ENCODE measurements at places on chromosomes 11 and 22.
A peak's percentile ranks its signal among the peaks of the same experiment; 100 is the strongest.

- DNase-seq: no peak
Measured at GRCh38 chr22:33757802-33758483, 162.3 kb downstream of the LARGE1 start.

GRCh38 chr22:23750714-23751440 is at the start of gene ZNF70:
ZNF70 (minus strand) TSS chr22:23751112; CDS start chr22:23745140, 5,972 bp downstream.
- peak; percentile 70 for DNase-seq

- no peak for DNase-seq
Measured at GRCh38 chr11:21104641-21105040, 435.3 kb downstream of the NELL1 start.

GRCh38 chr11:132361011-132361550 is 990.7 kb downstream of the NTM start:
- no peak for DNase-seq

DNA sequence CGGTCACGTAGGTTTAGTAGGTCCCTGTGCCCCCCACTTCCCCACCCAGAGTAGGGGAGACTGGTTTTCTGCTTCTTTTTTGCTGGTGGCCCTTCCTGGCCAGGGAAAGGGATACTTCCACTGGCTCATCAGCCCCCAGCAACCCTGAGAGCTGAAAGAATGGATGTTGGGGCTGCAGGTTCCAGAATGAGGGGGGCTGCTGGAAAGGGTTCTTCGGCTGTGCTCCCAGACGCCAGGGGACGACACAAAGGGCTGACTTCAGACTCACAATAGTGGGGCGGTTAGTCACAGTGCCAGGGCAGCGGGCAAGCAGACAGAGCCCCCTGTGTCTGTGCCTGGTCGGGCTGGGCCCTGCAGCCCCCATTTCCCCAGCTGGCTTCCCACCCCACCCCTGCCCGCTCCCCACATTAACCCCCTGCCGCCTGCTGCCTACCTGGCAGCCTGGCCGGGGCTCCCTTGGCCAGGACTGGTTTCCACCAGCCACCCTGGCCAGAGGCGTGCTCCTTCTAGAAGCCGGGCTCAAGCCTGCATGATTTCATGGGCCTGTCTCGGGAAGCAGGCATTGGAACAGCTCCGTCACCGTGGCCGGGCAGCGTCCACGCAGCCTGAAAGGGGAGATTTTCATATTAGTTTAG is 79.1 kb upstream of the WNT7B start:
- DNase-seq: peak; percentile 72

GRCh38 chr11:206526-207207 is 532 bp downstream of the BET1L start:
- DNase-seq: no peak

- DNase-seq: no peak
Measured at GRCh38 chr11:94802501-94802900, 34.3 kb downstream of the AMOTL1 start.

DNA sequence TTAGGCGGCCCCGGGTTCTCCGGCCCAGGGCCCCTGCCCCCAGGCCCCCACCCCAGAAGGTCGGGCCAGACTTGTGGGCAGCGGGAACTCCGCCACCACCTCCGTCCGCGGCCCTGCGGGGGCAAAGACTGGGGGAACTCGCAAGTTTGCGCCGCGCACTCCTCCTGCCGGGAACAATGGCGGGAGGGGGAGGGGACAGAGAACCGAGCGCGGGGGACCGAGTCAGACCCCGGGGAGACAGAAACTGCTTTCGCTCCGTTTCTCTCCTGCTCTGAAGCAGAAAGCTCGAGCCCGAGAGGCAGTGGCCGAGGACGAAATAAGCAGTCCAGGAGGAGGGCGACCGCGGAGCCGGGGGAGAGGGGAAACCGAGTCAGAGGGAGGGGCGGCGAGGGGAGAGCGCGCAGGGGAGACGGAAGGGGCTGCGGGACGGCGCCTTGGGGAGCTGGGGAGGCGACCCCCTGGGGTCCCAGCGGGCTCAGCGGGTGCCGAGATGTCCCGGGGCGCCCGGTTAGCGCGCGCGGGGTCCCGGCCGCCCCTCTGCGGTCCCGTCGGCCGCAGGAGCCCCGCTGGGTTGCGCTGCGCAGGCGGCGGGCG is 555 bp downstream of the TP53I11 start:
- no peak for DNase-seq

DNA sequence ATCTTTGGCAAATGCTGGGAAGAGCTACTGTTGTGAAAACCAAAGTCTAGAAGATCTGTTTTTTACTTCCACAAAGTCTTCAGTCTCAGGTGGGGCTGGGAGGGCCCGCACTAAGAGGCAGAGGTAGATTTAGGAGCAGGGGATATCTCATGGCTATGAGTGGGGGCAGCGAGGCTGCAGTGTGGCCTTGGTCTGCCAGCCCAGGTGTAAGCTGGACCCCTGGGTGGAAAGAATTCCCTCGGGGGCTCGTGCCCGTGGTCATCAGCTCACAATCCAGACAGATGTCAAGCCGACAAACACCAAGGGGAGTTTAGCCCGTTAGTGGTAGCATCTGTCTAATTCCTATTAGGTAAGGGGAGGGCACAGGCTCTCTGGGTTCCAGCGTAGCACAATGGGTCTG is 9.0 kb downstream of the PKNOX2 start:
- no peak for DNase-seq

- DNase-seq: no peak
Measured at GRCh38 chr22:39954584-39955055, 5.6 kb upstream of the TMA7B start.
